Bladder microvascular endothelial cell (primary cell): ENCODE measurements at places on chromosomes 5 and 9. TPM values are rescaled to one million over a fixed set of nuclear protein-coding genes. Genes with fewer than 3 reads are reported as not detected.

Gene CDH10
- total RNA-seq = 0.57 TPM in 1 of 2 replicates, not detected in the other

Gene QRFP
- total RNA-seq = not detected in 2 replicates

Gene DCAF12
- 9.7 and 17.9 TPM in 2 replicates for total RNA-seq

Gene PCDHGC5
- 0.32 and 1.4 TPM in 2 replicates for total RNA-seq

Gene SECISBP2
- total RNA-seq = 18.1 and 43.1 TPM in 2 replicates

Gene HAND1
- not detected in 2 replicates for total RNA-seq

Gene SLC6A3
- total RNA-seq = not detected in 2 replicates

Gene MARVELD2
- total RNA-seq = 0.81 and 4.4 TPM in 2 replicates

Gene ERGIC1
- total RNA-seq = 51.0 and 122 TPM in 2 replicates

Gene AK6
- total RNA-seq = 22.7 and 65.5 TPM in 2 replicates

Gene PRRT1B
- total RNA-seq = not detected in 2 replicates

Gene FCN2
- not detected in 2 replicates for total RNA-seq

Gene TMEM252
- total RNA-seq = not detected in 2 replicates

Gene TSSK1B
- not detected in 2 replicates for total RNA-seq

Gene PTGR1
- total RNA-seq = 15.9 and 31.4 TPM in 2 replicates

Gene MLLT3
- 8.1 and 9.6 TPM in 2 replicates for total RNA-seq

Gene FSTL4
- 0.38 TPM in 1 of 2 replicates, not detected in the other for total RNA-seq

Gene PFN3
- total RNA-seq = not detected in 2 replicates

Gene SPACA9
- 1.3 and 1.5 TPM in 2 replicates for total RNA-seq

Gene ZNF454
- total RNA-seq = 0.49 and 0.69 TPM in 2 replicates

Gene UBTD2
- total RNA-seq = 14.7 and 22.8 TPM in 2 replicates

Gene HEXB
- 161 and 180 TPM in 2 replicates for total RNA-seq

Gene GAS1
- 0.63 and 1.9 TPM in 2 replicates for total RNA-seq

Gene PCSK5
- total RNA-seq = 1.8 and 2.5 TPM in 2 replicates

Gene ANKRD33B
- total RNA-seq = 0.65 and 6.9 TPM in 2 replicates

Gene NXNL2
- 0.25 and 0.32 TPM in 2 replicates for total RNA-seq

Gene ZNF366
- 12.3 and 21.0 TPM in 2 replicates for total RNA-seq

Gene NSMF
- total RNA-seq = 11.0 and 20.5 TPM in 2 replicates

Gene RGMB
- total RNA-seq = 10.2 and 14.8 TPM in 2 replicates

Gene NR5A1
- total RNA-seq = not detected in 2 replicates

Gene PKD2L2
- not detected in 2 replicates for total RNA-seq

Gene ZNF879
- total RNA-seq = 2.3 and 5.2 TPM in 2 replicates

Gene ZBTB26
- total RNA-seq = 1.9 and 5.5 TPM in 2 replicates

Gene PAEP
- total RNA-seq = not detected in 2 replicates

Gene TLE1
- 32.2 and 79.9 TPM in 2 replicates for total RNA-seq

Gene PPP3R2
- total RNA-seq = not detected in 2 replicates

Gene C9orf50
- total RNA-seq = under 0.01 TPM in 1 of 2 replicates, not detected in the other

Gene ANKRD20A1
- total RNA-seq = 0.97 and 14.1 TPM in 2 replicates

Gene NOL6
- 9.4 and 30.8 TPM in 2 replicates for total RNA-seq

Gene LCN9
- not detected in 2 replicates for total RNA-seq

Gene ANXA1
- total RNA-seq = 1,056 and 1,273 TPM in 2 replicates

Gene CDO1
- 0.63 and 0.81 TPM in 2 replicates for total RNA-seq

Gene RNF180
- total RNA-seq = 2.3 and 3.1 TPM in 2 replicates

Gene NUP155
- total RNA-seq = 24.6 and 43.8 TPM in 2 replicates

Gene RANBP3L
- 0.25 TPM in 1 of 2 replicates, not detected in the other for total RNA-seq

Gene DROSHA
- 30.8 and 107 TPM in 2 replicates for total RNA-seq
